H54 (cell line): ENCODE measurements at places on chromosomes 5 and 9.

GRCh38 chr9:89884356-89885083, 279.7 kb downstream of the GADD45G start:
- no peak for DNase-seq

GRCh38 chr5:141804475-141804874, 73.7 kb downstream of the PCDH1 start:
- no peak for DNase-seq

- no peak for DNase-seq
These were observed 101.4 kb downstream of the PPARGC1B start for GRCh38 chr5:149831492-149831891.

DNA sequence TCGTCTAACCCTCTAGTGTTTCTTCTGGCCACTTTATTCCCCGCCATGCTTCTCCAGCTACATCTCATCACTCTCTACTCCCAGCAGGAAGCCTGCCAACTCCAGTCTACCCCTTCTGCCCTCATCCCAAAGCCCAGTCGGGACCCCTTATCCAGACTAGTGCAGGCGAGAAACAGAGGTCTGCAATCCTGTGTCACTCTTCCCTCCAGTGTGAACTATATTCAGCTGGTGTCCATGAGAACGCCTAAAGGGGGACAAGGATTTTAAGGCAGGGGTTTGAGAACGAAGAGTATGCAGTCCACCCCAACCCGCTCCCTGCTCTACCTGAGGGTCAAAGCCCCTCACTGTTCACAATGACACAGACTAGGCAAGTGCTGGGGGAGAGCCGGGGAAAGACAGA, 41.7 kb upstream of the GABRP start:
- DNase-seq: no peak

DNA sequence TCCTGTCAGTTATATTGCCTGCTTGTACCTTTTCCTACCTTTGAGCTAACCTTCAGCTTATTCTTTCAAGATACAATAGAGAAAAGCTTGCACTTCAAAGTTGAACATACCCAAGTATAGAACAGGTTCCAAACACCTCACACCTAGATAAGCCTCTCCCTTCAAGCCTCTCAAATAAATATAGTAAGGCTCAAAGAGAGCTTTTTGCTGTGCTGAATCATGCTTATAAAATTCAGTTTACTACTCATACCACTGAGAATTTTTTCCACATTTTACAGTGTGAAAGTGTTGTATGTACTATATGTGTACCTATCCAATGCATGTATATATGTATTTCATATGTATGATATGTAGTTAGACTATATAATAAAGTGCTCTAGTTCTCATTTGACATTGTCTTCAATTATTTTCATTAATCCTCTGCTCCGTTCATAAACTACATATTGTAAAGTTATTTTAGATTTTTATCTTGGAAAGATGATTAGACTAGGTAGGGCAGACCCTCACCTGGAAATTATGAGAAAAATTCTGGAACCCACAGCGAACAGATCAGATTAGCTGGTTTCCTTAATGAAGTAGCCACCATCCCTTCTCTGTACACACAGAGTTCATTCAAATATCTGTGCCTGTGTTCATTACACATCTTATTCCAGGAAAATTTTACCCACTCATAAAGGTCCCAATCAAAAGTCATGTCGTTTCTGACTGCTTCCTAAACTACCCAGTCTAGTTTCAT, 149.2 kb upstream of the RGMB start:
- no peak for DNase-seq

GRCh38 chr9:69120380-69121154, 53.5 kb upstream of the TJP2 start:
- DNase-seq: no peak

DNA sequence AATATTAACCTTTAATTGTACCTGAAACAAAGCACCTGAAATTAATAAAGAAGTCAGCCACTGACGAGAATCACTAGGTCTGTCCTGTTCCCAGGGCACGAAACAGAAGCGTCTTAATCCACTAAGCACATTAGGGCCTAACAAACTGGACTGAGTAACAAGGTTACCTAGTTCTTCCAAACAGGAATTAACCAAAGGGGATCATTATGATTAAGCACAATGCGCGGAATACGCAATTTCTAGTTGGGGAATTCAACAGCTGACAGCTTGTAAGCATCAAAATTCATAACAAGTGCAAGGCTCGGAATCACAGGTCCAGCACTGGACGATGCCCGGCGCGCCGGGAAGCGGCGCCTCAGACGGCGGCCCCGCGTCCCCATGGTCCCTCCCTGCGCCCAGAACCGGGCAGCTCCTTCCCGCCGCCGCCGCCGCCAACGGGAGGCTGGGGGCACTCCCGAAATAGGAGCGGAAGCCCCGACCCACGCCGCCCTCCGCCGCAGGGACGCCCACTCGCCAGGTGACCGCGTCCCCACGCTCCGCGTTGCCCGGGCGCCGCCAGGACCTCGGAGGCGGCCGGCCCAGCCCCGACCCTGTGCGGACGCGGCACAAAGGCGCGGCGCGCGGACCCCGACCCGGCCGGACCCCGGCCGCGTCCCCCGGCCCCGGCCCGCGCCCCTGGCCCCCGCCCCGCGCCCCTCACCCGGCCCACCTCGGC, 898 bp downstream of the CAMSAP1 start:
- no peak for DNase-seq

GRCh38 chr5:169592937-169593650, 9.5 kb downstream of the SPDL1 start:
- DNase-seq: no peak

DNA sequence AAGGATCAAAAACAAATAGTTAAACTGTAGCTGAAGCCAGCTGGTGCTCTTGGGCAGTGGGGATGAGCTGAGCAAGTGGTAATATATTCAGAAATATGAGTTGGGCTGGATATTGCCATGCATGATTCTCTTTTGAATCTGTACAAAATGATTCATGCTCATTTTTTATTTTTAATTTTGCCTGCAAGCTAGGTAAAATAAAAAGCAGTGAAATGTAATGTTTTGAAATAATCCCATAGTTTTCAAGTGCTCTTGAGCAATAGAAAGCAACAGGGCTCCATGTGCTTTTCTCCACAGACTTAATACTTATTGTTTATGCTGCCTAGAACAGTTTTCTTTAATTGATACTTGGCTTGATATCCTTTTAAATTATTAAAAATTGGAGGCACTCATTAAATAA, 489.3 kb downstream of the TLE4 start:
- no peak for DNase-seq

GRCh38 chr5:17329571-17329970, 112.1 kb downstream of the BASP1 start:
- no peak for DNase-seq

GRCh38 chr9:109003116-109003515, 10.2 kb downstream of the CTNNAL1 start:
- DNase-seq: no peak

DNA sequence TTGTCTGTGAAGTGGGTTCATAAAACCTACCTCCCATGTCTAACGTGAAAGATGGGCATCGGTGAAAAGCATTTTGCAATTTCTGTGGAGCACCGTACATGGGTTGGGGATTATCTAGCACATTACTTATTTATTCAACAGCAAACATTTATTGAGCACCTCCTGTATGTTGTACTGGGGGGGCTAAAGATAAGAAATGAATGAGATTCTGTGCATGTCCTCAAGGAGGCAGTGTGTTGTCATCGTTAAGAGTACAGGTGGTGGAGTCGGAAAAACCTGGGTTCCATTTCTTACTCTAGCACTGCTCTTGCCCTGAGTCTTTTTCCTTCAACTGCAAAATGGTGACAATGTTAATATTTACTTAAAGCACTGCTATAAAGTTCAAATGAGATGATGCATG, 30.4 kb upstream of the DENND1A start:
- DNase-seq: no peak

- DNase-seq: no peak
These were observed 235.7 kb downstream of the PBX3 start for GRCh38 chr9:125982798-125983406.

GRCh38 chr9:124553738-124554137, 46.5 kb upstream of the NR5A1 start:
- peak; percentile 27 for DNase-seq

- DNase-seq: no peak
These were observed 631.3 kb upstream of the SEMA6A start for GRCh38 chr5:117205894-117206293.

- no peak for DNase-seq
These were observed 34.2 kb upstream of the MIER3 start for GRCh38 chr5:56985936-56986625.

- no peak for DNase-seq
These were observed 70.5 kb downstream of the PPARGC1B start for GRCh38 chr5:149800633-149801032.

- DNase-seq: no peak
These were observed 234.0 kb upstream of the GRAMD2B start for GRCh38 chr5:126189231-126189630.

DNA sequence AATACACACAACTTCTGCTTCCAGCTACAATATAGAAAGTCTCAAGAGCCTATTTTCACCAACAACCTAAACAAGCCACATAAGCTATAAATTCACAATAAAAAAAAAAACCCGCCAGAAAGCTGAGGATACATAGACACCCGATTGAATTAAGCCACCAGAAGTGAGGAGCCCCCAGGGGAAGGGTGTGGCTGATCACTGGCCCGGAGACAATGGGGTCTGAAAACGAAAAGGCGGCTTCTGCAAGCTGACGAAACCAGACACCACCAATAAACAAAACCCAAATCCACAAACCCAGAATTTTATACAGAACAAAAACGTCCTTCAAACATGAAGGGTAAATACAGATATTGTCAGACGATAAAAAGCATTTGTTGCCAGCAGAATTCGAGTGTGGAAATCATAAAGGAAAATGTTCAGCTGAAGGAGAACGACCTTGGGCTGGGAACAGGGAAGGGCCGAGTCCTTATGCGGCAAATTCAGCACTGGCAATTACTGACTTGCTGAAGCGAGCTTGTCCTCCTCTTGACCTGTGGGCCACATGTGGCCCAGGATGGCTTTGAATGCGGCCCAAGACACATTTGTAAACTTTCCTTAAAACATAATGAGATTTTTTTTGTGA, 39.6 kb upstream of the CEP72 start:
- no peak for DNase-seq
